ENCODE measurements at places on chromosomes 11 and 22. TPM values are rescaled to one million over a fixed set of nuclear protein-coding genes. Genes with fewer than 3 reads are reported as not detected.

Gene SPTBN2
- total RNA-seq: 0.88 TPM

Gene OR2AG1
- total RNA-seq: not detected

Gene AKIP1
- 25.0 TPM for total RNA-seq

Gene AMPD3
- total RNA-seq: 10.2 TPM

Gene RNF121
- total RNA-seq: 29.1 TPM

Gene FAM180B
- total RNA-seq: not detected

Gene CHRM1
- not detected for total RNA-seq

Gene TAF1D
- 91.0 TPM for total RNA-seq

Gene PKDREJ
- not detected for total RNA-seq

Gene CDON
- 12.1 TPM for total RNA-seq

Gene HOATZ
- not detected for total RNA-seq

Gene INTS4
- 15.6 TPM for total RNA-seq

Gene OR5P2
- total RNA-seq: not detected

Gene CSF2RB
- under 0.01 TPM for total RNA-seq

Gene SOX10
- not detected for total RNA-seq

Gene TMEM45B
- not detected for total RNA-seq

Gene SAA4
- total RNA-seq: not detected

Gene AQP11
- 0.65 TPM for total RNA-seq

Gene CELF1
- total RNA-seq: 58.6 TPM

Gene IGLL5
- total RNA-seq: not detected

Gene PNPLA5
- total RNA-seq: not detected

Gene DLG2
- 1.6 TPM for total RNA-seq

Gene OR8D1
- under 0.01 TPM for total RNA-seq

Gene CHST1
- 4.9 TPM for total RNA-seq

Gene SPON1
- total RNA-seq: 0.65 TPM

Gene MUC5AC
- total RNA-seq: not detected

Gene ADAMTS15
- 20.4 TPM for total RNA-seq

Gene OR52E8
- total RNA-seq: not detected

Gene GALNT18
- total RNA-seq: 0.96 TPM

Gene APOL2
- 23.7 TPM for total RNA-seq

Gene OR4D10
- total RNA-seq: not detected

Gene ARL2
- total RNA-seq: 187 TPM

Gene GAB4
- not detected for total RNA-seq

Gene OR8G5
- total RNA-seq: not detected

Data from epithelial cell of alveolus of lung (primary cell).